Kidney (tissue), 22 donors: ENCODE measurements at places on chromosomes 2 and 18. TPM values are rescaled to one million over a fixed set of nuclear protein-coding genes. Genes with fewer than 3 reads are reported as not detected.

The AOX1 gene
- total RNA-seq: 38.6 TPM

The DYNAP gene
- total RNA-seq: not detected

- no peaks in the 10 kb centered on the region for H3K36me3 ChIP-seq
- H3K27ac ChIP-seq: no peak overlapping the region
- DNase-seq: no peak
Measured at GRCh38 chr2:29583548-29584156, 337.7 kb downstream of the ALK start.

DNA sequence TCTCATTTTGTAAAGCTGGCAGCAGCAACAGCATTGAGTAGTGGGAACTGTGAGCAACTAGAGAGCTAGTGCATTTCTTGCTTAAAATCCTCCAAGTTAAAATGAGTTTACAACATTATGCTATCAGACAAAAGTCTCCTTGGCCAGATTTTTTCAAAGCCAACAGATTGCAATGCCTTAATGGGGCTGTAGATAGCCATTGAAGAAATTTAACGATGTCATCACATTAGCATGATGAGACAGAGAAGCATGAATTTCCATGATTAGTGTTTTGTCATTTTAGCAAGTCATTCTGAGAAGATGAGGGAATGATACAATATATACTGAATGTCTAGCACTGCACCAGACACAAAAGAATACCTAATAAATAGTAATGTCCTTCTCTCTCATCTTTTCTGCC lies 307.5 kb upstream of the REG3G start:
- H3K27me3 ChIP-seq: no peaks in the 10 kb centered on the region
- no peak for DNase-seq
- no peak overlapping the region for H3K27ac ChIP-seq
- no peaks in the 10 kb centered on the region for H3K36me3 ChIP-seq
- no peaks in the 10 kb centered on the region for H3K4me1 ChIP-seq
- H3K4me3 ChIP-seq: no peak overlapping the region

GRCh38 chr2:11975373-11975772 lies 228.9 kb downstream of the LPIN1 start:
- DNase-seq: no peak
- H3K36me3 ChIP-seq: no peaks in the 10 kb centered on the region
- H3K4me1 ChIP-seq: no peaks in the 10 kb centered on the region
- no peak overlapping the region for H3K4me3 ChIP-seq

DNA sequence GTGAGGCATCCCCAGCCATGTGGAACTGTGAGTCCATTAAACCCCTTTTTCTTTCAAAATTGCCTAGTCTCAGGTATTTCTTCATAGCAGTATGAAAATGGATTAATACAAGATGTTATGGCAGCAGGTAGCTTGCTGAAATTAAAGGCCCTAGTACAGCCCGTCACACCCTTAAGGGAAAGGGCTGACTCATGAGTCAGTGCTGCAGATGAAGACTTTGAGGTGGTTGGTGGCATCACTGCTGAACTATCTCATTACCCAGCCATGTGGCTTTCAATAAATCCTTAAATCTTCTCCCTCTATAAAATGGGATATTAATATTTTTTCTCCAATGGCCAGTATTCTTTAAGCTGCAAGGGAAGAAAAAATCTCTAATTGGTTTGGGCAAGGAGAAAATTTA lies 226.1 kb upstream of the CCDC68 start:
- no peaks in the 10 kb centered on the region for H3K27me3 ChIP-seq
- DNase-seq: no peak
- no peak overlapping the region for H3K27ac ChIP-seq
- no peaks in the 10 kb centered on the region for H3K4me1 ChIP-seq
- H3K4me3 ChIP-seq: no peak overlapping the region
- no peaks in the 10 kb centered on the region for H3K36me3 ChIP-seq

DNA sequence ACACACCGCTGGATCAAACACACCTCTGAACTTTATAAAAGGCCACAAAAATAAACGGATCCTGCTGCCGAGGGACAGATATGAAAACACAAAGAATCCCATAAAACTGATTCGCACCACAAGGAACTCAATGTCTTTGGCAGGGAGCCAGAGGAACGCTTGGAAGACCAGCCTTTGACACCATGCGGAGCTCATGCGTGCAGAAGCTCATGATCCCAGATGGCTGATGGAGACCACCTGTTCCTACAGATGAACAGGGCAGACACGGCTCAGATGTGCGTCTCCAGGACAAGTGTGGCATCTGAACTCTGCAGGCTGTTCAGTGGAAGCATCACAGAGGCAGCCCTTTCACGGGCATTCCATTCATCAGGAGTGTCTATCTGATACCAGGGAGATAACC lies 24.9 kb downstream of the COPS9 start:
- no peaks in the 10 kb centered on the region for H3K4me1 ChIP-seq
- no peak overlapping the region for H3K27ac ChIP-seq
- no peaks in the 10 kb centered on the region for H3K36me3 ChIP-seq
- no peak overlapping the region for H3K4me3 ChIP-seq

GRCh38 chr2:10915236-10915635 lies 3.5 kb downstream of the KCNF1 start:
- H3K27me3 ChIP-seq: peaks cover 8% of the 10 kb centered on the region
- H3K27ac ChIP-seq: no peak overlapping the region
- no peak for DNase-seq
- H3K4me3 ChIP-seq: no peak overlapping the region
- no peaks in the 10 kb centered on the region for H3K4me1 ChIP-seq

- no peaks in the 10 kb centered on the region for H3K4me1 ChIP-seq
- H3K36me3 ChIP-seq: peaks cover 37% of the 10 kb centered on the region
- no peak overlapping the region for H3K27ac ChIP-seq
- H3K27me3 ChIP-seq: no peaks in the 10 kb centered on the region
- no peak overlapping the region for H3K4me3 ChIP-seq
Measured at GRCh38 chr2:218631837-218632236, 24.1 kb downstream of the PLCD4 start.

DNA sequence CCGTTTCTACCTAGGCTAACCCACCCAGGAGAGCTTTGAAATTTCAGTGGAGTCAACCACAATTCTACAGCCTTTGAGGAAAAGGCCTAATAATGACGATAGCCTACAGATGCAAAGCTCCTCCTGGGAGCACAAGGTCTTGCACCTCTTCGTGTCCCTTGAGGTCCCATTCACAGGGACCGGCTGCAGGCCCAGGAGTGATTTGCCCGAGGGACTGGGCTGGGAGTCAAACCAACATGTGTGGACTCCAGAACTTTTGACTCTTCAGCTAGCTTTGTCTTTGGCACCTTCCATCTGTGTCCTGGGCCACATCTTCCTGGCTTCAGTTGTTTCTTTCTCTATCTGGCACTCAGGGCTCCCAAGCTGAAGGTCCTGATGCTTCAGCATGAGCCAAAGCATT lies 76.5 kb downstream of the SMAD7 start:
- H3K4me3 ChIP-seq: no peak overlapping the region
- no peak for DNase-seq
- no peak overlapping the region for H3K27ac ChIP-seq
- H3K36me3 ChIP-seq: no peaks in the 10 kb centered on the region
- no peaks in the 10 kb centered on the region for H3K27me3 ChIP-seq
- no peaks in the 10 kb centered on the region for H3K4me1 ChIP-seq
